Activated CD8-positive, alpha-beta T cell treated with anti-CD3 and anti-CD28 coated beads for 36 hours (primary cell): ENCODE measurements at places on chromosomes 2 and 18. TPM values are rescaled to one million over a fixed set of nuclear protein-coding genes. Genes with fewer than 3 reads are reported as not detected.

DNA sequence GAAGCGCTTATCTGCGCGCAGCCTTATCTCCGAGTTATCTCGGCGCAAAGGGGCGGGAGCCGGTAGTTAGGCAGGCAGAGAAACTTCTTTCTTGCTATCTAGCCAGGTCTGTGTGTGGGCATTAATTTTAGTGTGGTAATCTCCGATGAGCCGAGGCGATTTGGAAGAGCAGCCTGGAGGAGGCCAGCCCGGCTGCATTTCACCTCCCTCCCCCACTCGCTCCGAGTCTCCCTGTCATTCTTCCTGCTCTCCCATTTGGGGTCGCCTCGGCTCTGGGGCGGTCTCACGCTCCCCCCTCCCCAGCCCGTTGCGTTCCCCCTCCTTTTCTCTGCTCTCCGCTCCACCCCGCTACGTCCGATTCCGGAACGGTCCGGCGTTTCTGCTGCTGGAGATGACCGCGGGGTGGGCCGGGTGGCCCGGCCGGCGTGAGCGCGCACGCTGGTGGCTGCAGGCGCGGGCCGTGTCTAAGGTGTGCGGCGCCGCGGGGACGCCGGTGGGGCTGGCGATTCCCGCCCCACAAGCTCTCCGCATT lies 566 bp downstream of the GATA6 start:
- peak; percentile 35 for DNase-seq

The RAB17 gene
- total RNA-seq: 0.14 TPM

The METTL21A gene
- 28.9 TPM for total RNA-seq

The UPP2 gene
- total RNA-seq: not detected

The PMAIP1 gene
- total RNA-seq: 98.9 TPM
